ENCODE measurements at places on chromosomes 7 and 10.
A peak's percentile ranks its signal among the peaks of the same experiment; 100 is the strongest.

DNA sequence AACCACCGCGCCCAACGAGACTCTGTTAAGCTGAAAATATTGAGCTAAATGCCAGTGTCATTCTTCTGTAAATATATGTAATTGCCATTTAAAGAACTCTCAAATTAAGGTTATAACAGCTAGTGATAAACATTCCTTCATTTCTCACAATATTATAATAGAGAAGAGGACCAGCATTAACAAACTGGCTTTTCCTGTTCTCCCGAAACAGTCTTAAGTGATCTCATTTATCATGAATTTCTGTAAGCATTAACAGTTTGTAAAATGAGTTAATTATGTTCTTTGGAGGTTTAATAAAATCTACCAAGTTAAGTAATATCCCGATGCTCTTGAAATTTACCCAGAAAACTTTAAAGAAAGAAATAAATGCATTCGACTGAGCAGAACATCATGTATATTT lies 352.8 kb downstream of the KCNMA1 start:
- DNase-seq = no peak

DNA sequence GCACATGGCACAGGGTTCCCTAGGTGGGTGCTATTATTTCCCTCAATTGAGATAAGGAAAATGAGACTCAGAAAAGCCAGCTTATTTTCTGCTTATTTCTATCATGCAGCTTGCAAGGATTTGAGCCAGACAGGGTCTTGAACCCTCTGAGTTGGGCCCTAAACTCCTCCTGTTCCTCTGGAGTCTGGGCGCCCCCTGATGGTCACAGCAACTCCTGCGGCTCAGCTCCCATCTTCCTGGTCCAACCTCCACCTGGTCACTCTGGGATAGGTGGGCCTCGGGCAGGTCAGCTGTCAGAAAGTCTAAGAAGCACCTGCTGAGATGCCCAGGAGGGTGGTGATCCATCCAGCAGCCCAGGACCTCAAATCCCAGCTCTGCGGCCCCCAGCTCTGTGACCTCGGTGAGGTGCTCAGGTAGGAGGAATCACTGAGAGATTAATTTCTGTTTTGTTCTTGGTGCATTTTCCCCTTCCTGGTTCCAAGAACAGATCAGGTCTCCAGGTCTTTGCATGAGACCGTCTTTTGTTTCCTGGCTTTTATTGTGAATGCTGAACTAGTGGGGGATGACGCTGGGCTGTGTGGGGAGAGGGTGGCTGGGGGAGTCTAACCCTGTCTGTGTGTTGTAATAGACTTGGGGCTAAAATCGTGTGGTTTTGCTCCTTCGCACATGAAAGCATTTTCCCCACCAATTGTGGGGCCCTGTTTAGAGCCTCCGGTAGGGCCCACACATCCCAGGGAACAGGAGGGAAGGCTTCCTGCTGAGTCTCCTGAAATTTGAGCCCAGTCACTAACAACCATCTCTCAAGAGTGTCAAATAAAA lies 32.8 kb downstream of the TMEM130 start:
- no peak for DNase-seq

- DNase-seq = no peak
Measured at GRCh38 chr7:84176716-84177115, 17.9 kb downstream of the SEMA3A start.

DNA sequence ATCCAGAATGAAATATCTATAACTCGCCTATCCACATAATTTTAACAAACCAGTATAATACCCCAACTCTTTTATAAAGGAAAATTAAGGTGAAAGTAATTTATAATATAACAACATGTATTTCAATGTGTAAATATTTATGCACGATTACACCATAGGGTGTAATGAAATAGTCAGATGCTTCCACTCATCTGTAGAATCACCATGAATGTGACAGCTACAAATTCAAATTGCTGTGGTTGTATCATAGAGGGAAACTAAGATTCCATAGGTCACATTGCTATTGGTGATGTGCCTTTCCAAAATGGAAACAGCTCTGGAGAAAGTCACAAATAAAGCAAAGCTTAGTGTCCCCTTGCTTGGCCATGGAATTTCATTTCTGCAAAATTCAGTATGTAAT lies 95.7 kb downstream of the CPED1 start:
- no peak for DNase-seq

DNA sequence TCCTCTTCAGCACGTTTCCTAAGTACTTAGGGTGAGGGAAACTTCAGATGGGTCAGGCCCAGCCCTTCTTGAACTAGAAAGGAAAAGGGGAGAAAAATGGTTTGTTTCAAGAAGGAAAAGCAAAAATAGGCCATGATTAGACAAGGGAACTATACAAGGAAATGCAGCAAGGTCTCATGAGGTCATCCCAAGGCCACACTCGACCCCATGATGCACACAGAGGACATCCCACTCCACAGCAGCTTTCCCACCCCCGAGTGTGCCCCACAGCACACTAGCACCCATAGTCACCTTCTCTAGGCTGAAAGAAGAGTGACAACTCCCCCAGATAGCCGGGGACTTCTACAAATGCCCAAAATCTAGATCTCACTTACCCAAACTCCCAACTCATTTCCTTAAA lies 173.4 kb downstream of the FAM107B start:
- DNase-seq = no peak

DNA sequence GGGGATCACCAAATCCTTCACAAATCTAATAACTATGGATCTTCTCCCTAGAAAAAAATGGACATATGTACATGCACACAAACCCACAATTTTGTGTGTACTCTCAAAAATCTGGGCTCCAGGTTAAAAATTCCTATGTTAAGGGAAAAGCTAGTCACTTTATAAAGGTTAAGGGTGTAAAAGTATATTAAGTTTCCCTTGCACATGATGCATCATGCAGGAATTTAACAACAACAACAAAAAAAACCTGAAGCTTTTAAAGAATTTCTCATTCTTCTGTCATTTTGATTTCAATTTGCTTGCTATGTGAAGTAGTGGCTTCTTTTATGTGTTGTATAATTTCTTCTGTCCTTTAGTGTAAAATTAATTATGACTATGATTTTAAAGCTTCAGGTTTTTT lies 123.7 kb downstream of the CNOT4 start:
- DNase-seq = no peak

- DNase-seq = no peak
Measured at GRCh38 chr10:46292573-46293023, 5.8 kb downstream of the ANTXRL start.

GRCh38 chr10:71695502-71696476 lies 23.8 kb downstream of the C10orf105 start:
- DNase-seq = no peak

DNA sequence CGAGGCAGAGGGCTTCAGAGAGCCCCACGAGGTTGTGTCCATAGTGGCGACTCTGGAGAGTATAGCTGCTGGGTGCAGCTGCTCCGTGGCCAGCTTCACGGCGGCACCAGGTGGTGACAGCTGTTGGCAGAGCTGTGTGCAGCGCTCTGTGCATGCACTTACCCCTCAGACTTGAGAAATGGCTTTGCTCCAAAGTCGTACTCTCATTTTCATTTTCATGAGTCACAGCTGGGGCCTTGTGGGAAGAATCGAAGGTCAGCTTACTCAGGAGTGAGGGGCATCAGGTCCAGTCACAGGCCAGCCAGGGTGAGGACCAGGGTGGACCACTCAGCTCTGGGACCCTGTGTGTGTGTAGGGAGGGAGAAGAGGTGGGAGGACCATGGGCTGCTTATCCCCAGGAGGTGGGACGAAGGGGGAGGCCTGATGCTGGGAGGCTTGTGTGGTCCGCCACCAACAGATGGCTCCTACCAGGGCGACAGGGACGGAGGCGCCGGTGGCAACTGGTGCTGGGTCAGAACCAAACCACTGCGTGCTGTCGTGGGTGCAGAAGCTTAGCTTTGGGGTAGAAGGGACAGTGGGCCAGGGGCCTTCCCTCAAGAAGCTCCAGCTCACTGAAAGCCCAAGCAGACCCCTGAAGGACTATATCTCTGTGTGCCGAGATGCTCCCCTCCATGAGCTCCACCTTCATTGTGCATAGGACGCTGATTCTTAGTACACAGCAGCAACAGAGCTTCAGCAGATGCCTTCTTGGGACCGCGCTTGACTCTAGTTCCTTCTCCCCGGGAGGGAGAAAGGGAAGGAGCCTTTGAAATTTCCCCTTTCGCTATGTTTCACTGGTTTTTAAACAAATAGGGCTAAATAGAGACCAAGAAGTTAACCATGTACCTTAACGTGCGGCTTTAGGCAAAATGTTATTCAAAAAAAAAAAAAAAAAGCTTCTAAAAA lies 225.0 kb downstream of the CELF2 start:
- DNase-seq = no peak

GRCh38 chr7:139725077-139725476 lies 52.7 kb downstream of the HIPK2 start:
- DNase-seq = no peak

DNA sequence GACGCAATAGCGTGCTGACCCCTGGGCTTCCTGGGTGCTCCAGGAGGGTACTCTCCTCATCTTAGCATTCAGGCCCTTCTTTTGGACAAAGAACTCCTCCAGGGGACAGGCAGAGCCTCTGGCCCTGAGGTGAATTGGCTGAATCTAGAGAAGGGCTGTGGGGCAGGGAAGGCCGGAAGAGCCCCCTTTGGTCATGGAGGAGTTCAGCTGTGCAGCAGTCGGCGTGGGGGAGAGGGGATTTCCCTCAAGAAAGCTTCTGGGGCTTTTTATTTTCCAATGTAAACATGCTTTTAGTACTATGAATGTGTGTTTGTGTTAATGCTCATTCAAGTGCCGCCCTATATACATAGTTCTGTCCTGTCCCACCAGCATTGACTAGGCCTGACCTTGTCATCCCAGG lies 38.8 kb downstream of the FIGNL1 start:
- no peak for DNase-seq

GRCh38 chr10:89090756-89091445 lies 100.3 kb downstream of the FAS start:
- no peak for DNase-seq

GRCh38 chr7:50418086-50418515 lies 32.0 kb downstream of the FIGNL1 start:
- peak; percentile 73 for DNase-seq

GRCh38 chr7:116984917-116985316 lies 31.6 kb downstream of the ST7 start:
- no peak for DNase-seq

DNA sequence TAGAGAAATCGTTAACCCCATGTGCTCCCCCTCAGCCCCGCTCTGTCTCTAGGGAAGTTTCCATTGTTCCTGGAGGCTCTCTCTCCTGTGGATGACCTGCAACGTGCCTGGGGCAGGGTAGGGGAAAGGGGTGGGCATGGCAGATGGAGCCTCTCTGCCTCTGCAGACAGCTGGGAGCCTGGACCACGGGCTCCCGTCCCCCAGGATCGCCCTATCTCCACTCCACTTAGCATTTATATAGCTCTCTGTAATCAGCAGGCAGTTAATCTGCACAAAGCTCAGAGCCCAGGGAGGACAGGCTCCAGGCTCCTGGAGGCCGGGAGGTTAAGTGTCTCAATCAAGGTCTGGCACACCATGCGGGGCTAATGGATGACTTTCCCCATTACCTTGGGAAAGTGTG lies 369.7 kb downstream of the PLXNA4 start:
- no peak for DNase-seq

- DNase-seq = no peak
Measured at GRCh38 chr7:55075464-55076021, 56.7 kb downstream of the EGFR start.

GRCh38 chr7:155371331-155371883 lies 73.7 kb downstream of the INSIG1 start:
- DNase-seq = no peak

- no peak for DNase-seq
Measured at GRCh38 chr7:151705636-151706276, 171.2 kb downstream of the PRKAG2 start.

Measured in T-cell (primary cell).